ENCODE measurements at places on chromosomes 13 and 19.

- no peak for DNase-seq
Observed at GRCh38 chr19:16073481-16073880, 2.8 kb upstream of the TPM4 start.

- DNase-seq = no peak
Observed at GRCh38 chr13:101434486-101434885, 18.0 kb upstream of the ITGBL1 start.

DNA sequence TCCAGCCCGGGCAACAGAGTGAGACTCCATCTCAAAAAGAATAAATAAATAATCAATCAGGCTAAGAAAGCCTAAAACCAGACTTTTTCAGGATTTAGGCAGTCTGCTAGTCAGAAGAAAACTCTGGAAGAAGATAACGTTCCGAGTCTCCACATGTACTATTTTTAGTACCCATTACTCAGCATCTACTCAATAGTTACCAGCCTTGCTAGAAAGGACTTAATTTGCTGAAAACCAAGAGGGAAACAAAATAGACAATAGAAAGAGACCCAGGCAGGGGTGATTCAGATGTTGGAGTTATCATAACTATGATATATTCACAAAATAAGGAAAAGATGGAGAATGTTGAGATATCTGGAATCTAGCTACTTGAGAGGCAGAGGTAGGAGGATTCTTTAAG lies 3.6 kb upstream of the LIN7B start:
- DNase-seq = no peak

- no peak for DNase-seq
Observed at GRCh38 chr19:29662278-29662603, 3.0 kb upstream of the PLEKHF1 start.

GRCh38 chr19:32396046-32396652 lies 9.4 kb upstream of the DPY19L3 start:
- no peak for DNase-seq

DNA sequence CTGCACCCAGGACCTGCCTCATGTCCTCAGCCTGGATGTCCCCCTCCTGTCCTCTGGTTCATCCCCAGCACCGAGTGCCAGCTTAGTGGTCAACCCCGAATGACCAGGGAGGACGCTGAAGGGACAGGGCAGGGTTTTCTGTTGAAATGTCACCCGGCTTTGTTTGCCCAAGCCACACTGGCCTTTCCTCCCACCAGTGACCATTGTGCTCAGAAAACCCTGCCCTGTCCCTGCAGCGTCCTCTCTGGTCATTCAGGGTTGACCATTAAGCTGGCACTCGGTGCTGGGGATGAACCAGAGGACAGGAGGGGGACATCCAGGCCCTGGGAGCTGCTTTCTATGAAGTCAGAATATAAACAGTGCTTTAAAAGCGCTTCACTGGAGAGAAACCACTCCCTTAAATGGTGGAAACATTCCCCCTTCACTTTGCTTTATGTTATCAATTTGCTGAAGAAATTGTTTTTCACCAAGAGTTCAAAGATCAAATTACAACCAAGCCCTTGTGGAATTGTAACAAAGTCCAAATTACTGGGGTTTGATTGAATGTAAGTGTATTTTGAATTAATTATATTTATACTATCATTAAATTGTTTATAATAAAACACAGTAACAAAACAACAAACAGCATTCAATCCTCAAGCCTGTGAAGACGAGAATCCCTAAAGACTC lies 21.4 kb downstream of the CARS2 start:
- no peak for DNase-seq

DNA sequence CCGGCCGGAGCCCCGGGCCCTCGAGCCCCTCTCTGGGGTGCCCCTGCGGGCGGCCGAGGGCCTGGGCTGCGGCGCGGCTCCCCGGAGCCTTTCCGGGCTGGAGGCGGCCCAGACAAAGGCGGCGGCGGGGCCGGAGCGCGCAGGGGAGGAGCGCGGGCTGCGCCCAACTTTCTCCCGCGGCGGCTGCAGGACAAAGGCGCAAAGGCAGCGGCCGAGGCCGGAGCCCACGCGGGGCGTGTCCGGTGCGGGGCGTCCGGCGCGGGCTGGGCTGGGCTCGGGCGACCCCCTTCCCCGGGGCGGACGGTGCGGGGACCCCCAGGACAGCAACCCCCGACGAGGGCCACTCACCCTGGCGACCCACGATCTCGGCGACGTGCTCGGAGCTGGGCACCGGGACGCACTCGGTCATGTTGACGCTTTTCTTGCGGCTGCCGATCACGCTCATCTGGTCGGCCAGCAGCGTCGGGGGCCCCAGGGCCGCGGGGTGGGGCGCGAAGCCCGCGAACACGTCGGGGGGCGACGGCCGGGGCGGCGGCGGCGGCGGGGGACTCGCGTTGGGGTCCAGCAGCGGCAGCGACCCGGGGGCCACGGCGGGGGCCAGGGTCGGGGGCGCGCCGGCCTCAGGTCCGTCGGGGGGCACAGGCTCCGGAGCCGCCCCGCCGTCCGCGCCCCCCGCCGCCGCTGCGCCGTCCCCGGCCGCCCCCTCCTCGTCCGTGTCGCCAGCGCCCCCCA lies 843 bp downstream of the MEX3D start:
- DNase-seq = no peak

DNA sequence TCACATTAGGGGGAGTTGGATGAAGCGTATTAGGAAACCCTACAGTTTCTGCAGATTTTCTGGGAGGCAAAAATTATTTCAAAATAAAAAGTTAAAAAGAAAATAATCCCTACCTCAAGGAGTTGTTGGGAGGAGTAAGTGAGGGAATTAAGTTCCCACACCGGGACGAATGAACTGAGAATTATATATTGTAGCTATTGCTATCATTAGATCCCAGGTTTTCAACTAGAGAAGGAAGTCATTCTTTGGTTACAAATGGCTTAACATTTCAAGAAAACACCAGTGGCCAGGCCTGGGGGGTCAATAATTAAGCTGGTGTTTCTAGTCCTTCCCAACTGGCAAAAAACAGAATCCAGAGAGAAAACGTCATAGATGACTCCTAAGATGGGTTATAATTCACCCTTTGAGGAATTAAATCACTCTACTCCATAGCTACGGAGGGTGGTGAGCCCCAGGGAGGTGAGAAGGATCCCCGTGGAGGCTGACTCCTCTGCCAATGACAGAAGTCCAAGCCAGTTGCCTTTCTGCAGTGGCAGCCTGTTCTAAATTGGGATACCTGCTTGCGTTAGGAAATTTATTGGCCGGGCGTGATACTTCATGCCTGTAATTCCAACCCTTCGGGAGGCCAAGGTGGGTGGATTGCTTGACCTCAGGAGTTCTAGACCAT lies 1.2 kb upstream of the MYDGF start:
- no peak for DNase-seq

DNA sequence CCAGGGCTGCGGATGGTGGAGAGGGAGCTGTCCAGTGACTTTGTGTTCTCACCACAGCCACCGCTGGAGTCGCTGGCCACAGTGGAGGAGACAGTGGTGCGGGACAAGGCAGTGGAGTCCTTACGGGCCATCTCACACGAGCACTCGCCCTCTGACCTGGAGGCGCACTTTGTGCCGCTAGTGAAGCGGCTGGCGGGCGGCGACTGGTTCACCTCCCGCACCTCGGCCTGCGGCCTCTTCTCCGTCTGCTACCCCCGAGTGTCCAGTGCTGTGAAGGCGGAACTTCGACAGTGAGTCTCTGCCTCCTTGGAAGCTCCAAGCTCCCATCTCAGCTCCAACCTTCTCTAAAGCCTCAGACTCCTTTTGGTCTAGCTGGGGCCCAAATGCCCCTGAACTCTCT lies 21.4 kb downstream of the PPP2R1A start:
- no peak for DNase-seq

DNA sequence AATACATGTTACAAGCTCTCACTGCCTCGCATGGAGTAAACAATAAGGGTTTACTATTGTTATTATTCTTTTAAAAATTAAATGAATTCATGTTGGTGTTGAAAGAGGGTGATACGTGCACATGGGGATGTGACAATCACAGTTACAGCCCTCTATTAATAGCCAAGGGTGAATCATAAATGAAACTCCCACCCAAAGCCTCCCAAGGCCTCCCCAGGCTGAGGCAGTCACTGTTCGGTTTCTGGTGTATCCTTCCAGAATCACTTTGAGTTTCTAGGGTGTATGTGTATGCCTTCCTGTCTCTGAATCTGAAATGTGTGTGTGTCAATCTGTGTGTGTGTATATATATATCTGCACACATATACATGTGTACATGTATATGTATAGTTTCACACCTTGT lies 73.4 kb downstream of the AKAP11 start:
- DNase-seq = no peak

GRCh38 chr19:30178721-30179402 lies 193.3 kb upstream of the ZNF536 start:
- no peak for DNase-seq

GRCh38 chr13:97101912-97102708 lies 107.8 kb upstream of the OXGR1 start:
- no peak for DNase-seq

DNA sequence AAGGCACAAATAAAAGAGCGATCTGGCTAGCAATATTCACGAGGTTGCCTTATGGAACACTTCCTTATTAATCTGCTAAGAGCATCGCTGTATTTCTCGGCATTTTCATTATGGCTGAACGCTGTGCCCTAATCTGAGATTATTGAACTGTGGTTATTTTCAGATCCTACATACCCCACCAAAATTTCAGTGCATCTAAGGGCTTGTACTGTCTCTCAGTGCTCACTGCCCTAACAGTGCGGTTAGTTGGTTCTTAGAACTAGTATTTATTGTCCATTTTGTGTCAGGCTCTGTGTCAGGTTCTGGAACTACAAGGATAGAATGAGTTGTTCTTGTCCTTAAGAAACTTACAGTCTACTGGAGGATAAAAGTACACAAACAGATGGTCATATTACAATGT lies 51.6 kb downstream of the FLT3 start:
- no peak for DNase-seq

Measured in T-helper 2 cell (primary cell).